ENCODE measurements at places on chromosomes 2 and 18.

DNA sequence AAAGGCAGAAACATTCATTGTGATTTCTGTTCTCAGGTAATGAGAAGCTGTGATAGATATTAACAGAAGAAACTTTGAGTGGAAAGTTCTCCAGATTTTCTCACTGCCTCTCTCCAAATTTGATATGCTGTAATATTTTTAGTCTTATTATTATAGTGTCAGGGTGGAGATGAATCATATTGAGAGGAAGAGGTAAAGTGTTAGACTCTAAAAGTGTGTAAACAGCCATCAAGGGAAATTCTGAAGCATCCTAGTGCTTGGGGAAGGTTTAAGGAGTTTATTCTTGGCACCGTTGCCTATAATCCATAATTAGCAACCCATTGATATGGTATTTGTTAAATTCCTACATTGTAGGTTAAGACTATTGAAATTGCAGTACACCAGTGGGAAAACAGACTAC is 104.7 kb upstream of the NABP1 start:
- no peak for DNase-seq

GRCh38 chr2:173590276-173590861 is 235.7 kb downstream of the CDCA7 start:
- DNase-seq, result peak; percentile 94

- peak; percentile 26 for DNase-seq
Observed at GRCh38 chr2:150620855-150621254, 133.4 kb upstream of the RND3 start.

- DNase-seq, result no peak
Observed at GRCh38 chr2:119025762-119026351, 83.9 kb downstream of the MARCO start.

DNA sequence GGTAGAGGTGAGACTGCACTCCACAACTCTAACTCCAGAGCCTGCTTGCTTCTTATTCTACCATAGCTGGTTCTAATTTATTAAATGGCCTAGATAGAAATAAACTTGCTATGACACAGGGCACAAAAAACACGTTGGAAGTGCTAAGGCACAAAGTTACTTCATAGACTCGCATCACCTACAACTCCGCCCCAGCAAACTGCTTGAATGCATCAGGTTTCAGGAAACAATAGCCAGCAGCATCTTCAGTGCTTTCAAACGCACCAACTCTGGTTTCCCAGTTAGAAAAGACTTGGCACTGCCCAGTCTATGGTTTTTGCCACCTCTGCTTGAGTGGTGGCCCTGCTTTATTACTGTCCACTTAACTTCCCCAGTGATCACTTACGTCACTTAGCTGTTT is 142.6 kb downstream of the RIF1 start:
- DNase-seq, result no peak

GRCh38 chr2:119679526-119679837 is 481 bp downstream of the TMEM177 start:
- DNase-seq, result no peak
